ENCODE measurements at places on chromosomes 7 and 10. TPM values are rescaled to one million over a fixed set of nuclear protein-coding genes. Genes with fewer than 3 reads are reported as not detected.

The SP8 gene
- not detected for total RNA-seq

The GCK gene
- total RNA-seq = not detected

The SPDYE9 gene
- not detected for total RNA-seq

The FOXI2 gene
- total RNA-seq = not detected

Data from LHCN-M2 (cell line).